GM23338 (cell line): ENCODE measurements at places on chromosomes 2 and 18.
A peak's percentile ranks its signal among the peaks of the same experiment; 100 is the strongest.

DNA sequence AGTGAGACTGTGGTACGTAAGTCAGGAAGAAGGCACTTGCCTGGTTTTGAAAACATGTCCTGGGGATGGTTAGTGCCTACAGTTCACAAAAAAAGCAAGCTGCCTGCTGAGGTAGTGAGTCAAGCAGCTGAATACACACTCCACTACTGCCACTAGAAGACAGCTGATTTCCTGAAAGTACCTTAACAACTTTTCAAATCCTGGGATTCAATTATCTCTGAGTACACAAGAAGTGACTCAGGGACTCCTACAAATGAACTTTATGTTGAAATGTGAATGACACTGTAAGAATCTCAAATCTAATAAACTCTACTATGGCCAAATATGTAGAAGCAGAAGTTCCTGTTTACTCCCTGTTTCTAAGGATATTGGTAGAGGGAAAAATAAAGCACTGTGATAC lies 58.0 kb upstream of the ARL5A start:
- no peak overlapping the region for H3K27ac ChIP-seq
- DNase-seq: no peak
- H3K27me3 ChIP-seq: no peaks in the 10 kb centered on the region

GRCh38 chr2:46828491-46829230 lies 86.9 kb downstream of the MCFD2 start:
- DNase-seq: no peak
- H3K4me3 ChIP-seq: no peak overlapping the region
- no peaks in the 10 kb centered on the region for H3K36me3 ChIP-seq
- no peaks in the 10 kb centered on the region for H3K27me3 ChIP-seq
- H3K27ac ChIP-seq: no peak overlapping the region

DNA sequence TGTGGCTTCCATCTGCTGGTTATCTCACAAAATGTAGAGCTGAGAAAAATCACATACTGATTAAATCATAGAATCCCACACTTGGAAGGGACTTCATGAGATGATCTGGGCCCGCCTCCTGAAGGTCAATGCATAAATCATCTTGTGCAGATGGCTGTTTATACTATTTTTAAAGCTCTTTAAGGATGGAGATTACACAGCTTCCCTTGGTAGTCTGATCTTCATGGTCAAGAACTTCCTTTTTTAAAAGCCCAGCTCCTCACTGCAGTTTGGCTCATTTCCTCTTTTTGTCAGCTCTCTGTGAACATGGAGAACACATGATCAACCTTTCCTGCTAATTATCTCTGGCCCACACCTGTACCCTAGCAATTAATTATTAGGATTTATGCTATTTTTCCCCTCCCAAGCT lies 25.9 kb downstream of the GCG start:
- no peak for DNase-seq
- no peak overlapping the region for H3K4me3 ChIP-seq
- H3K27me3 ChIP-seq: no peaks in the 10 kb centered on the region
- no peaks in the 10 kb centered on the region for H3K4me1 ChIP-seq
- no peaks in the 10 kb centered on the region for H3K36me3 ChIP-seq

DNA sequence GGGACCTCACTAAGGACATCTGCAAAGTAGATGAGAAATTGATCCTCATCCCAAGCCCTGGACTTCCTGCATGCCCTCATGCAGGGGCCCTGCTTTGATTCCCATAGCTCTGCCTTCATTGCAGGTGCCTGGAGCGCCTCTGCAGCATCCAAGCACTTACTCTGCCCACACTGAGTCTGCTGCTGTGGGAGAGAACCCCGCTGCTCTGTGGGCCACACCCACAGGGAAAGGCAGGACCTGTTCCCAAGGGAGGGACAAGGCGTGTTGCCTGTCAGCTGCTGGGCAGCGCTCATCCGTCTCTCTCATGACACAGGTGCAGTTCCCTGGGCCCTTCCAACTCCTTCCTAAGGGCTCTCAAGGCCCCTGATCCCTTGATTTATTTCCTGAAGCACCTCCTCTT lies 266.8 kb upstream of the SMIM21 start:
- DNase-seq: no peak
- no peaks in the 10 kb centered on the region for H3K4me1 ChIP-seq
- no peaks in the 10 kb centered on the region for H3K36me3 ChIP-seq

DNA sequence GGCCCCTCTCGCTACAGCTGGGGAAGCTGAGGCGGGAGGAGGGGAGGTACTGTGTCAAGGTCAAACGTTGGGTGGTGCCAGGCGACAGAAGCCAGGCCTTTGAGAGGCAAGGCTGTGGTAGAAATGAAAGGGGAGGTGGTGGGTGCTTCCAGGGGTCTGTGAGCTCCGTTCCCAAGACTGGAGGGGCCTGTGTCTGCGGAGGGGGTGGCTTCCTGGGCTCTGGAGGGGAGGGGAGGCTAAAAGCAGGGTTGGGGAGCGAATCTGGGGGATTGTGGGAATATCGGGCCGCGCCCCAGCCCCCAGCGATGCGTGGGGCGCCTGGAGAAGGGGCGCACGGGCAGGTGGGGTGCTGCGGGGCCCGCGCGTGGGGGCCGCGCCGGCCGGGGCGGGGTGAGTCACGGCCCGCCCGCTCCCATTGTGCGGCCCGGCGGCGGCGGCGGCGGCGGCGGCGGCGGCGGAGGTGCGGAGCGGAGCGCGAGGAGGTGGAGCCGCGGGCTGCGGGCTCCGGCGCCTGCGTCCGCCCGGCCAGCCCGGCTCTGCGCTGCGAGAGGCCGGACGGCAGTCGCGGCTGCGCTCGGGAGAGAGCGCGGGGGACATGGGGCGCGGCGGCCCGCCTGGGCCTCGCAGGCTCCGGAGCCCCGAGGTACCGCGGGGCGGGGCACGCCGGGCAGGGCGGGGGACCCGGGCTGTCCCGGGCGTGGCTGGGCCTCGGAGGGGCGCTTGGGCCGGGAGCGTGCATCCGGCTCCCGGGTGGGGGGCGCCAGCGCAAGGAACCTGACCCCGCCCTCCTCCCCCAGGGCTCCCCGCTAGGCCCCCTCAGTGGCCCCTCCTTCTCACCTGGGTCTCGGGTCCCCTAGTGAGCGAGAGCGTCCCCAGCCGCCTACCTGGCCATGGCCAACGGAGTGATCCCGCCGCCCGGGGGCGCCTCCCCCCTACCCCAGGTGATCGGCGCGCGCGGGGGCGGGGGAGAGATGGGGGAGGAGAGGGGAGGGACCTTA lies at the start of gene SLC4A3:
Gene SLC4A3 (plus strand): TSS at position 528 of the 998 bp plus-strand sequence. CDS start 363 bp downstream, at position 891.
- H3K4me1 ChIP-seq: peaks cover 4% of the 10 kb centered on the region
- H3K36me3 ChIP-seq: no peaks in the 10 kb centered on the region
- H3K27me3 ChIP-seq: peaks cover 6% of the 10 kb centered on the region; the same call in 1 of the 2 replicates
- H3K4me3 ChIP-seq: peak within 1 kb of the TSS; percentile 72
- peak; percentile 69 for DNase-seq
